ENCODE measurements at places on chromosomes 12 and 14.

- peak; percentile 12 for DNase-seq
These were observed 522 bp downstream of the R3HDM2 start for GRCh38 chr12:57430112-57430930.

GRCh38 chr12:6215120-6215807, 15.1 kb downstream of the CD9 start:
- no peak for DNase-seq

DNA sequence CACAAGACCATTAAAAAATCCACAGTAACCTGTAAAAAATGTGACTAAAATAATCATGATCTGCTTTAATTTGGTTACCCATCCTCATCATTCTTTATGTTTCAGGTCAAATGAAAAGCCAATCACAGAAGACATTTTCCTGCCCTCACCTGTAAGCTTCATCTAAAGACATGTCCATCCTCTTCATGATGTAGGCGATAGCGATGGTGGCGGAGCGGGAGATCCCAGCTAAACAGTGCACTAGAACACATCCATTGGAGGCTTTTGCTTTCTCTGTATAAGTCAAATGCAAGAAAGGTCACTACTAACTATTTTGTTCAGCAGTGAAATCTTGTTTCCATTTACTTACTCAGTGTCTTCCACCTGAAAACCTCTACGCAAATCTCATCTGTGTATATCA, 82.6 kb downstream of the DUSP16 start:
- DNase-seq = no peak

DNA sequence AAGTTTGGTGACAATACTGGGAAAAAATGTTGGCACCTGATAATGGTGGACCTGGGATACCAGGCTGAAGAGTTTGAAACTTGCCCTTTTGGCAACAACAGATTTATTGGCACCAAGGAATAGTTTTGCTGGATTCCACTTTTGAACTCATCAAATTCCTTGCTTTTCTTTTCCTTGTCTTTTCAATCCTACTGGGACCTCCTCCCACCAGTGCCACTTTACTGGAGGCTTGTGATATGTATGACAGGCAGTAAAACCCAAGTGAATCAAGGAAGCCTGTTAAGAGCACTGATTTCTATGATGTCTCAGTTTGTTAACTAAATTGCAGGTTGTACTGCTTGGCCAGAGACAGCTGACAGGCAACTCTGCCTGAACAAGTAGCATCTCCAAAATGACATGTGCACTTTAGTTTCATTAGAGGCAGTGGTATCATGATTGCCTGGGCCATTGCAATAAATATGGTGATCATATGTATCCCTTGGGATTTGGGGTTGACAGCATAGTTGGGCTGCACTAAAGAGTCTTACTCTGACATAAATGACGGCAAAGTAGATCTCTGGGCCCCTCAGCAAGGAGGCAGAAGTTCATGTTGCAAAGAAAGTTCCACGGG, 565.4 kb downstream of the DIO2 start:
- no peak for DNase-seq

DNA sequence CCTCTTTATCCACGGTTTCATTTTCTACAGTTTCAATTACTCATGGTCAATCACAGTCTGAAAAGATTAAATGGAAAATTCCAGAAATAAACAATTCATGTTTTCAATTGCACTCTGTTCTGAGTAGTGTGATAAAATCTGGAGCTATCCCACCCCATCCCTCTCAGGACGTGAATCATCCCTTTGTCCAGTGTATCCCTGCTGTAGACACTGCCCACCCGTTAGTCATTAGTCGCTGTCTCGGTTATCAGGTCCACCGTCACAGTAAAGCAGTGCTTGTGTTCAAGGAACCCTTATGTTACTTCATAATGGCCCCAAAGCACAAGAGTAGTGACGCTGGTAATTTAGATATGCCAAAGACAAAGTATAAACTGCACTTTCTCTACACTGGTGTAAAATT, 141.0 kb upstream of the LMNTD1 start:
- no peak for DNase-seq

DNA sequence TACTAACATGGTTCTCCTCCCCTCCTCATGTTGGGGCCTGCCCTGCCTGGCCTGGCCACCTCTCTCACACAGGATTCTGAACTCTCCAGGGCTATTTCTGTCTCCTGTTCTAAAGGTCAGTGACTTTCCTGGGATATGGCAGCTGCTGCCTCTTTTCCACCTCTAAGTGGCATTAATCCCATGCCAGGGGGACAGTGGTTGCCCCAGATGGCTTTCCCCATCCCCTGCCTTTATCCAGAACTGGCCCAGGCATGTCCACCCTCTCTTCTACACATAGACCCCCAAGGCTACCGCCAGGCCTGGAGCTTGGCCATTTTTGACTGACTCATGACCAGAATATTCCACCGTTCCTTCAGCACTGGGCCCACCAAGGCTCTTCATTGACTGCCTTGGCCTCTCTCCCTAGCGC, 90.4 kb downstream of the IRF2BPL start:
- no peak for DNase-seq

DNA sequence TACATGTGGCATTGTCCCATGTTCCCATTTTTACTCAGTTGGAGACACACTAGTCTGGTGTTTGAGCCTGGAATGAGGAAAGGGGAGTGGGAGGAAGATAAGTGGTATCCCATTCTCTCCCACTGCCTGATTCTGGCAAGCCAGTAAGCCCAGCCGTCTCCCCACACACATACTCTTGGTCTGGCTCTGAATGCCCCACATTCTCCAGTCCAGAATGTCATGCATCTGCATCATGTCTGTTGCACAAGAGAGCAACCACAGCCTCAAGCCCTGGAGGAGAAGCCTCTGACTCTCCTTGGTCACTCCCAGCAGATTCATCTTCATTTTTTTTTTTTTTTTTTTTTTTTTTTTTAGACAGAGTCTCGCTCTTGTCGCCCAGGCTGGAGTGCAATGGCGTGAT, 48.0 kb downstream of the DRAM1 start:
- no peak for DNase-seq

- DNase-seq = no peak
These were observed 24.7 kb downstream of the TRMT5 start for GRCh38 chr14:60956202-60956601.

DNA sequence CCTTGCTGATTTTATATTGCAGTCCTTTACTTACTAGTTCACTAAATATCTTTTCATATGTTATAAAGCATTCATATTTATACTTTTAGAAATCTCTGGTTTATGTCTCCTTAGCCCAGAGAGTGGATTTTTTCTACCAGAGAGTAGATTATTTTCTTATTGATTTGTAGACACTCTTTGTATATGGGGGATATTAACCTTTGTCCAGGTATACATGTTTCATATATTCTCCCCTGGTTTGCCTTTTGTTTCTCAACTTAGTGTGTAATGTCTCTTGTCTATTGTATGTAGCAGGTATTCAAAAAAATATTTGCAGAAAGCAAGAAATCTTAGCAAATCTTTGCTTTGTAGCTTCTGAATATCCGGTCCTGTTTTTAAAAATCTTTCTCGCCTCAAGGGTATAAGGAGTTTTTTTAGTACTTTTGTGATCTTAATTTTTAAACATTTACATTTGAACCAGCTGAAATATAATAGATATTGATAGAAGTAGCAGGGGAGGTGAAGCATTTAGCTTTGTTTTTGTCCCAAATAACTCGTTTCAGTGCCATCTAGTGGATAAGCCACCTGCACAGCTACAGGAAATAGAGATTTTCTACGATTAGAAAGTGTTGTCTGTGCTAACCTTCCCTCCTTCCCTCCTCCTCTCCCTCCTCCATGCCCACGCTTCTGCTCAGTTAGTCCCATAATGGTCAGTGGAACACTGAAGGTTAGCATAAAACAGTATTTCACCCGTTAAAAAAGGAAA, 97.0 kb downstream of the PHETA1 start:
- no peak for DNase-seq

- DNase-seq = no peak
These were observed 3.1 kb downstream of the HOXC13 start for GRCh38 chr12:53941750-53942149.

- no peak for DNase-seq
These were observed 123.8 kb upstream of the LRFN5 start for GRCh38 chr14:41482861-41483260.

DNA sequence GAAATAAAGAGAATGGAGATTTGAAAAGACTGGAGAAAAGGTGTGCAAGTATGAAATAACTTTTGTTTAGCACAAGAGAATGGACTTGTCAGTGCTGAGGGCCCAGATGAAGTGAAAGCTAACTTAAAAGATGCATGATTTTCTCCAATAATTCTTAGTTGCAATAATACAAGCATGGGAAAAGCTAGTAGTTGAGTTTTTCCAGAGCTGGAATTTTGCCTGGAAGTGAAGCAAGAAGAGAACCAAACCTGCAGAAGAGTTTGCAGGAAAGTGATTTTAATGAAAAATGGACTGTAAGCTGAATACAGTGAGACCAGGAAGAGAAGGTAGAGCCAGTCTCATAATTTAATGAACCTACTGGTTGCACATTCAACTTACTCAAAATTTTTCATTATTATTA, 69.3 kb upstream of the FSCB start:
- DNase-seq = no peak

- peak; percentile 17 for DNase-seq
These were observed 68.9 kb upstream of the NCOR2 start for GRCh38 chr12:124636138-124636978.

GRCh38 chr14:36424478-36425102, 95.4 kb downstream of the NKX2-1 start:
- no peak for DNase-seq

GRCh38 chr12:112977641-112978040, 678 bp upstream of the OAS2 start:
- DNase-seq = no peak

DNA sequence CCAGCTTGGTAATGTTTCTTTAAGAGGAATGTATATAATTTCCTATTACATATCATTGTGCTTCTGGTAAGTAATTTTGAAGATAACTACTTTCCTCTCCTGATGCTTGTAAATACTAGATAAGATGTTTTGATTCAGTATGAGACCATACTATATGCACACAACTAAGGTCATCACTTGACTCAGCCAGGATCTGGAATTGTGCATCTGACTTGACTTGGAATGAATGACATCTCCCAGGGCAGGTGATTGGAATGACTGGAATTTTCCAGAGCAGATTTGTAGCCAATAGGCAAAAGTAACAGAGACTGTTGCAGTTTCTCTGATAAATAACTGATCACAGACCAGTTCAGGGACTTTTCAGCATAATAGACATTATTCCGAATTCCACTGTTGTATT, 11.1 kb downstream of the BEST3 start:
- DNase-seq = no peak

GRCh38 chr14:63273129-63273528, 45.6 kb downstream of the GPHB5 start:
- no peak for DNase-seq

GRCh38 chr14:81480741-81481140, 52.9 kb downstream of the SEL1L start:
- DNase-seq = no peak

GRCh38 chr12:130632642-130633041, 83.5 kb downstream of the RIMBP2 start:
- DNase-seq = no peak

- no peak for DNase-seq
These were observed 211.4 kb downstream of the NTF3 start for GRCh38 chr12:5643266-5643665.

GRCh38 chr14:103890821-103891666, 37.2 kb upstream of the TDRD9 start:
- DNase-seq = no peak

DNA sequence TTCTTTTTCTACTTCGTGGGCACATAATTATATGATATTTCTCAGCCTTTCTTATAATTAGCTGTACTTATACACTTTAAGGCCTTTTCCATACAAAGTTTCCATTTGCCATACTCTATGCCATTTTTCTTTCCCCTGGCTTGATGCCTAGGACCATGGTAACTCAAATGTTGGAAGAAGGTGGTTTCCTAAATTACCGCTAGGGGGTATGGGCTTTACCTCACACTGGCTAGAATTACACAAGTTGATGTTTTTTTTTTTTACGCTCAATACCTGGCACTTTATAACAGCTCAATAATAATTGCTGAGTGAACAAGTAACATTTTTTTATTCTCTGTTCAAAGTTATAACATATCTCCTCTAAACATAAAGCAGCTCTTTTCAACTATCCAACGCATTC, 306.8 kb upstream of the LRFN5 start:
- DNase-seq = no peak

DNA sequence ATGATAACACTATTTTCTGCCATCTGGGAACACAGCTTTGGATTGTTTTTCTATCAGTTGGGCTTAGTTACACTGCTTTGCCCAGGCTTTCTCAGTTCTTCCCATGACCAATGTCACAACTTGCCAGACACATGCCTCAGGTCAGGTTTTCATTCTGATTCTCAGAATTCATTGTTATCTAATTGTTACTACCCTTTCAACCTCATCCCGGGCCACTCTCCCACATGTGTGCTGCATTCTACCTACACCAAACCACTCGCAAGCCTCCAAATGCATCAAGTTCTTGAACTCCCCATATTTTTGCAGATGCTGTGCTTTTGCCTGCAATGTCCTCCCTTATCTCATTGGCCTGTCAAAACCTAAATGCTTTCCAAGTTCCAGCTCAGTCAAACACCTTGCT, 36.3 kb downstream of the NELL2 start:
- no peak for DNase-seq

DNA sequence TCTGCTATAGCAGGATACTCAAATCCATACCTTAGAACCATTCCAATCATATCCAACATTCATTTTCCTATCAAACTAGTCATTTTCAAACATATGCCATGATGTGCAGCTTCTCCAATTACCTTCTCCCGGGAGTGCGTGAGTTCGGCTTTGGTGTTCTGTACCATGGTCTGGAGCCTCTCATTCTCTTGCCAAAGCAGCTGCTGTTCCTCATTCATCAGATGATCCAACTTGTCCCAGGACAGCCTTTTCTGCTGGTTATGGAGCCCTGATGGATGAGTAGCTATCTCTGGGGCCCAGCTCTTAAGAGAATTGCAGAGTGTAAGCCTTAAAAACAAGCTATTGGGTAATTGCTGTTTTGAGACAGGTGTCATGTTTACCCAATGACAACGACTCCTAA, 71.1 kb upstream of the SAV1 start:
- no peak for DNase-seq

GRCh38 chr12:130097342-130097741, 64.9 kb upstream of the FZD10 start:
- no peak for DNase-seq

DNA sequence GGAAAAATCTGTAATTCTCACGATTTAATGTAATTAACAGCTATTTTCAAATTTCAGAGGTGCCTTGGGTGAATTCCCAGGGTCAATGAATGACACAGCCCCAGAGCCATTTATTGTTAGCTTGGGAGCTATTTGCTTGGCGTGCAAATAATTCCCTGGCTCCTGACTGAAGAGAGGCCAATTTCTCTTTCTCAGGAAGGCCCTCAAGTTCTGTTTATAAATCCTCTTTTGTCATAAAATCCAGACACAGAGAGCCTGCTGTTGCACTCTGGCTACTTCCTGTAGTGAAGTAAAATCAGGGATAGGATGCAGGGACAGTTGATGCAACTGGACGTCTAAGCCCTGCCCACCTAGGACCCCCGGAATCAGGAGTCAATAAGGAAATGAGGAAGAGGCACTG, 154.3 kb downstream of the TMX1 start:
- DNase-seq = no peak

All from stimulated activated CD8-positive, alpha-beta memory T cell treated with anti-CD3 and anti-CD28 coated beads, Interleukin-12 subunit alpha, Interleukin-12 subunit beta, amount 100 ng/mL, for 1 hour (primary cell).